NB4 (cell line): ENCODE measurements at places on chromosomes 4 and X.

GRCh38 chrX:34918856-34919255, 23.7 kb upstream of the FAM47B start:
- DNase-seq: peak; percentile 25

- no peak for DNase-seq
These were observed 1.7 kb upstream of the PRDM8 start for GRCh38 chr4:80195441-80196140.

DNA sequence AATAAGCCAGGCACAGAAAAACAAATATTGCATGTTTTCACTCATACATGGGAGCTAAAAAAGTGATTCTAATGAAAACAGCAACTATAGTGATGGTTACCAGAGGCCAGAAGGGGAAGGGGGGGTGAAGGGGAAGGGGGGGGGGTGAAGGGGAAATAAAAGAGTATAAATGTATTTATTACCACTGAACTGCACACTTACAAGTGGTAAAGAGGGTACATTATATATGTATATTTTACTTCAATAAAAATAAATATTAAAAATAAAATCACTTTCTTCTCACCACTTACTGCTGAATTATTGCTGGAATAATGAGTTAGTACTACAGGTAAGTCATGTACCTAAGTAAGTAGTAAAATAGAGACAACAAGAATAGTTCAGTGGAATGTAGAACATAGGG, 2.1 kb upstream of the VCX3B start:
- DNase-seq: no peak

DNA sequence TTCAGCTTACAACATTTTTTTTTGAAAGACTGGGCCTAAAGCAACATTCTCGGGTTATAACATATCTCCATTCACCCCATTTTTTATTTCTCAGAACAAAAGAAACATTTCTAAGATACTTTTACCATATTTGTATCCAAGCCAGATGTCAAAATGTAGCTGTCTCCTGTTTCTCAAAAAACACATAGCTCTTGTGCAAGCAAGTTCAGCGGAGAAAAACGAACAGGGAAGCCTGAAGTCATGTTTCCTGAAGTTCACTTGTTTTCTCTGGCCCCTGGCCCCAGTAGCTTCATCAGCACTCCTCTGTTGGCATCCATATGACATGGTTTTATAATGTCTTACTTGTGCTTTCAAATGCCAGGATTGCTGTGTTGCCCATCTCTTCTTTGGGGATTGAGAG, 218.2 kb downstream of the BANK1 start:
- DNase-seq: no peak

DNA sequence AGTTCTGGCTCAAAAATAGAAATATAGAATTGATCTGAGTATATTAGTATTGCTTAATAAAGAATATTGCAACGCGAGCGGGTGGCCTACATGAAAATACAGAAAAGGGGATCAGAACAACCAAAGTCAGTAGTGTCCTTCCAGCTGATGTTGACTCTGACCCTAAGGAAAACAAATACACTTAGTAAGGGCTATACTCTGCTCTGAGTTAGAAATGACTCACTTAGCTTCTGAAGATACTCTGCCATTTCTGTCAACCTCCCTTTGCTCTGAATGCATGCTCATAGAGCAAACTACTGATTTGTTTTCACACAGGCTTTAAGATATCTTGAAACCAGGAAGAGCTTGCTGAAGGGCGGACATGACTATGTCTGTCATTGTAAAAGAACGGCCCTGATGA, 22.6 kb upstream of the NMU start:
- no peak for DNase-seq

DNA sequence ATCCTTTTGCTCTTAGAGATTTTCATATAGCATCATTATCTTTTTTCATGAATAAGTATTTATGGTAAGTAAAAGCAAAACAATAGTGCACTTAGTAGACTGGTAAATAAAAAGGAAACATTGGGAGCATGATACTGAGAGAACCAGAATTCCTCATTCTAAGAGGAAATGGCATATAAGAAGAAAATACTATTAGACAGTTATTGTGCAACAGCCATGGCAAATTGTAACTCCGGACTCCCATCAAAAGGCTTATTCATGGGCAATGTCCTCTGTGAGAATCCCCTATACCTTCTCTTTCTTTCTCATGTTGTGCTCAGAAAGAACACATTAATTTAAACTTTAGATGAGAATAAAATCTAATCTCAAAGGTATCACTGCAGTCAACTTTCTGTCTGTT, 42.4 kb downstream of the SPATA18 start:
- DNase-seq: no peak

GRCh38 chrX:40660381-40660780, 13.0 kb upstream of the CXorf38 start:
- no peak for DNase-seq

GRCh38 chrX:30904186-30904585, 15.1 kb upstream of the TAB3 start:
- DNase-seq: no peak

- DNase-seq: no peak
These were observed 29.6 kb downstream of the SH3BGRL start for GRCh38 chrX:81231476-81231875.

DNA sequence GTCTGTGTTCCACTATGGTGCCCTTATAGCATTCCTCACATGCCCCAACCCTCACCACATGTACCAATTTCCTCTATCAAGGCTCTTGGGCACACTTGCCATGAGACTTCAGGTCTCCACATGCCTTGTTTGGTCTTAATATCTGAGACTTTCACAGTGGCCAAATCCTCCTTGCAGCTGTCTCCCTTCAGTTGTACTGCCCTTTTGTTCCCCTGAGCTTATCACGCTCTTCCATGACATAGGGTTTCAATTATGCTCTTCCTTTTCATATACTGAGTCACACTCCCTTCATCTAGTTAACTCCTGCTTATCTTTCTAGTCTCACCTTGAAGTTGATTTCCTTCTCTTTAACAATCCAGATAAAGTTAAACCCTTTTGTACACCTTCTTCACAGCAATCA, 212.9 kb downstream of the PDHA2 start:
- DNase-seq: no peak

DNA sequence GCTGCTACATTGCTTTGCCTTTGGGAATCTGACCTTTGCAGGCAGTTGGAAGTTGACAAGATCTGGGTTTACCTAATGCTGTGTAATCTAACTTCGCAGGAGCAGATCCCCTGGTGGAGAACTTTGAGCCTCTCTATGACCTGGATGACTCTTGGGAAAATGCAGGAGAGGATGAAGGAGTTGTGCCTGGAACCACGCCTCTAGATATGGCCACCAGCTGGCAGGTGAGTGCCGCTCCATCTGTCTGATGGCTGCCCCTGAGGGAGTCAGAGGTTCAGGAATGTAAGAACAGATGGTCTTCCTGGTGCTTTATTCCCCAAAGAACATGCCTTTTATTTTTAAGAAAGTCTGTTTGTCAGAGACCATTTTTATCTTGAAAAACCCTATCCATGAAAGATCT, 109.3 kb downstream of the NFKB1 start:
- DNase-seq: no peak

DNA sequence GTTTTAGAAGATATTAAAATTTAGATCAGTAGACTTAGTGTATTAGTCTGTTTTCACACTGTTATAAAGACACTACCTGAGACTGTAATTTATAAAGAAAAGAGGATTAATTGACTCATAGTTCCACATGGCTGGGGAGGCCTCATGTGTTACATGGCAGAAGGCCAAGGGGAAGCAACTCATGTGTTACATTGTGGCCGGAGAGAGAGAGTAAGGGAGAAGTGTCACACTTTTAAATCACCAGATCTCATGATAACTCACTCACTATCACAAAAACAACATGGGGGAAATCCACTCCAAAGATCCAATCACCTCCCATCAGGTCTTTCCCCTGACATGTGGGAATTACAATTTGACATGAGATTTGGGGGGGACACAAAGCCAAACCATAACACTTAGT, 1159.7 kb upstream of the PCDH7 start:
- DNase-seq: no peak

DNA sequence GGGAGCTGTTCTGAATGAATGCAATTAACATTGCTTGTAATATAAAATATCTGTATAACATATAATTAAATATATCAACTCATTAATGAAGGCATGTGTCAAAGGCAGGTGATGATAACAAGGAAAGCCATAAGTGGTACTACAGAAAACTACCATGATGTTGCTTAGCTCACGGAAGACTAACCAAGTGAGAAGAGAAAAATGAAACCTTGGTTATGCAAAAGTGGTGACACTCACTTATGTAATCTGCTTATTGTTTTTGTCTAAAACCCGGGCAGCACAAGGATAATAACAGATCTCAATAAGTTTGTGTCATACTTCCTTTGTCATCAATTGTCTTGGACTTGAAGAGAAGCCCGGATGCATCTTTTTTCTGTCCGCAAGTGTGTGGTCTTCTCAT, 156.4 kb downstream of the HS6ST2 start:
- DNase-seq: no peak

DNA sequence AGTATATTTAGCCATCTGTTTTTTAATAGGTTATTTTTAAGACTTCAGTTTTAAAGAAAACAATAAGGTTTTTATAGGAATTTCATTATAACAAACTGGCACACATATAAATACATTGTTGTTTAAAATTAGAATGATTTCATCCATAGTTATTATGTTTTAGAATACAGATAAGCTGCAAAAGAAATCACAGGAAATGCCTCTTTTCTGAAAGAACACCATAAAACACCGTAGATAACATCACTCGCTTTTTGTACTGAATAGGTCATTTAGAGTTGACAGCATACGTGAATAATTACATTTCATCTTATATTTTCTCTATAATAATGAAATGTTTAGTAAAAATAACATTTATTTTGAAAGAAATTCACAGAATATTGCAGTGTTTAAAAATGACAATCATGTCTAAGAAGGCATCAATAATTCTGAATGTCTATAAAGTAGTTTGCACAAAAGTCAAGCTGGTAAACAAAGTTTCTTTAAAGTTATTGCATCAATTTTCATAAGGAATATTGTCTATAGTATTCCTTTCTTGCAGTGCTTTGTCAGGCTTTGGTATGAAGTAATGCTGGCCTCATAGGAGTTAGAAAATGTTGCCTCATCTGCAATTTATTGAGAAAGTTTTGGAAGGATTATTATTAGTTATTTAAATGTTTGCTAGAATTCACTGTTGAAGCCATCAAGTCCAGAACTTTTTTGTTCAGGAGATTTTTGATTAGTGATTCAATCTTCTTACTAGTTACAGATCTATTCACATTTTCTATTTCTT, 17.9 kb upstream of the VEGFC start:
- no peak for DNase-seq
